ENCODE measurements at places on chromosomes 11 and 22.

- DNase-seq, result peak; percentile 22
These were observed 486 bp downstream of the NAP1L4 start for GRCh38 chr11:2991452-2992233.

DNA sequence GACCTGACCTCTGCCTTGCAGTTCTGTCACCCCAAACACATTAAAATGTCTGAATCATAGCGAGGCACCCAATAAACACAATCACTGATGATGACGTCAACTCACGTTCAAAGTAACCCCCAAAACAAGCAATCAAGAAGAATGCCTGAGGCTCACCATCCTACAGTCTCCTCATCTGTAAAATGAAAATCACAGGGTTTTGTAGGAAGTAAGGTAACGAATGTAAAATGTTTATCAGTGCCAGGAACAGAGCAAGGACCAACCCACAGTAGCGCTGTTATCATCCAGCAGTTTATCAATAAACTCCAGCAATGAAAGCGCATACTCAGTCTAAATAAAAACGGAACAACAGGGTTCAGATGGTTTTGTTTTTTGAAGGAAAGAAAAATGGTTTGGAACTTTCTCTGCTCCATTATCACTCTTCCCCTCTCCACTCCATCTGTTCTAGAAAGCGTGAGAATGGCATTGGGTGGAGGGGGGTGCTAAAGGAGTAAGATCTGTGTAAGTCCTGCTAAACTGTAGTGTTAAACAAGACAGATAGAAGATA, 110.5 kb downstream of the MICAL3 start:
- DNase-seq, result no peak

- no peak for DNase-seq
These were observed 87.8 kb downstream of the FAM168A start for GRCh38 chr11:73510106-73510505.

DNA sequence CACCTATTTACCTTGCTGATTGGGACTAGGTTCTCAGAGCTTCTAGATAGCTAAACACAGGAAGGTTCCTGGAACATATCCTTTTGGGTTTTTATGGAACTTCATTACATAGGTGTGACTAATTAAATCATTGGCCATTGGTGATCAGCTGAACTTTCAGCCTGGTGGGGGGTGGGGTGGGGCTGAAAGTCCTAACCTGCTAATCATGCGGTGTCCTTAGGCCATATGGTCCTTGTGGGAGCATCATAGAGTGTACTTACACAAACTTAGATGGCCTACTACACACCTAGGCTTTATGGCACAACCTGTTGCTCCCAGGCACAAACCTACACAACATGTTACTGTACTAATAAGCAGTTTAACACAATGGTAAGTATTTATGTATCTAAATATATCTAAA, 8.6 kb upstream of the SELENOH start:
- DNase-seq, result no peak

DNA sequence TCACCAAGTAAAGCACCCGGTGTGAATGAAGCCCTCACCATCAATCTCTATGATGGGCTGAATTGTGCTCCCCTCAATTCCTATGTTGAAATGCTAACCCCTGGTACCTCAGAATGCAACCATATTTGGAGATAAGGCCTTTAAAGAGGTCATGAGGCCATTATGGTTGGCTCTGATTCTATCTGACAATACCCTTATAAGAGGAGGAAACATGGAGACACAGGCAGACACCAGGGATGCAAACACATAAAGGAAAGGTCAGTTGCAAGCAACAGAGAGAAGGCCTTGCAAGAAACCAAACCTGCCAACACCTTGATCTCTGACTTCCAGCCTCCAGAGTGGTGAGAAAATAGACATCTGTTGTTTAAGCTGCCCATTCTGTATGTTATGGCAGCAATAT, 13.3 kb upstream of the ZNF280A start:
- DNase-seq, result no peak

DNA sequence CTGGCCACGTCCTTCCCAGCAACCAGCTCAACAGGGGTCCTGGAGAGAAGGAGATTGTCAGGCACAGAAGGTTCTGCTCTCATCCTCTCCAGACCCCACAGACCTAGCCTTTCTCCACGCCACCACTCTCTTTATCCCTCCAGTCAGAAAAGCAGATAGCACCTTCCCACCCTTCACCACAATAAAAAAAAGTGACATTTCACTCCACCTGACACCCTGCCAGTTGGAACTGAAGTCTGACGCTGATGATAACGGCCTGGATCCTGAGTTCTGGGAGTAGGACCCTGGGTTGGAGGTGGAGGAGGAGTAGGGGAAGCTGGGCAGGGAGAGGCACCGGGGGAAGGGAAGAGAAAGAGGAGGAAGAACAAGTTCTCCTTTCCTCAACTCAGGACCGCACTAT, 127.5 kb upstream of the ANO1 start:
- no peak for DNase-seq

GRCh38 chr11:27022659-27023251, 17.9 kb upstream of the BBOX1 start:
- DNase-seq, result no peak

GRCh38 chr11:123640677-123641494, 13.5 kb downstream of the SCN3B start:
- DNase-seq, result peak; percentile 35

DNA sequence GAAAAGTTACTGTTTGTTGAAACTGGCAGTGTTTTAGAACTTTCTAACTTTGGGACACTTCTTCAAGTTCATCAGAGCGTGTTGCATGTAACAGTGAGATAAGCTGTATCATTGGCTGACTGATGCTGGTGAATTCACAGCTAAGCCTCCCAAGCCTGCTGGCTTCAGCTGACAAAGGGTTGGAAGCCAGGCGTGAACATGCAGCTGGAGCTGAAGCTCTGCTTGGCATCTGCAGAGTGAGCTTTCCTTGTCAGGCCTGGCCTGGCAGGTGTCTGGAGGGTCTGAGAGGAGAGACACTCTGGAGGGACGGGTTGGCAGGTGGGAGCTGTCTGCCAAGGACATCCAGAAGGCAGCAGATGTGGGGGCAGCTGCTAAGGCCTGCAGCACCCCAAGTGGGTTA, 1.5 kb downstream of the AMPD3 start:
- no peak for DNase-seq

GRCh38 chr11:113730887-113731726, 25.0 kb upstream of the TMPRSS5 start:
- DNase-seq, result no peak

Data from stimulated activated CD8-positive, alpha-beta memory T cell treated with anti-CD3 and anti-CD28 coated beads, Interleukin-4, amount 100 ng/mL, for 24 hours (primary cell).